ENCODE measurements at places on chromosomes 3 and 15.

DNA sequence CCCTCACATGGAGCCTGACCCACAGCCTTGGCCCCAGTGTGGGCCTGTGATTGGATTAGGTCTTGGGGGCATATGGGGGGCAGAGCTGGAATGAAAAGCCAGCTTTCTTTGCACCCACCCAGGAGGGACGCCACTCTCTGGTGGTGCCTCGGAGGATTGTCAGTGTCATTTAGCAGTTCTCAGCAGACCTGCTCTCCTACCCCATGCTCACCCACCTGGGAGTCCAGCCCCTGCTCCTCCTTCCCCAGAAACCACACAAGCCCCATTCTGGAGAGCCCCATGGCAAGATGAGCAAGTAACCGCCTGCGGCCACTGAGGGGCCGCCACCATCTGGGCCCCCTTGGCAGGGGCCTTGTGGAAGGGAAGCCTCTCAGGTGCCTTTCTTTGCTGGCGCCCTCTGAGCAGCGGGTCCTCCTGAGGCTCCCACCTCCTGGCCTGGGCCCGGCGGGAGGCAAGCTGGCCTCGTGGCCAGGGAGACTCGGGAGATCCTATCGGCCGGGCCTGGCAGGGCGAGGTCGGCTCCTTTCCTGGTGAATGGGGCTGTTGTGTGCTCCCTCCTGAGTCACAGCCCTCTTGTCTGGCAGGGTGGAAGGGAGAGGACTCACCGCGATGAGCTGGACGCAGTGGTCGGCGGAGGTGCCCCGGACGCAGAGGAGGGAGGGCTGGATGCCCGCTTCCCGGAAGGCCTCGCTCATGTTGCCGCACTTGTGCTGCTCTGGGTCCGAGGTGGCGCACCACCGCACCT, 2.3 kb downstream of the MELTF start:
- no peak for DNase-seq

- DNase-seq: no peak
Observed at GRCh38 chr3:43256714-43257461, 29.5 kb upstream of the SNRK start.

DNA sequence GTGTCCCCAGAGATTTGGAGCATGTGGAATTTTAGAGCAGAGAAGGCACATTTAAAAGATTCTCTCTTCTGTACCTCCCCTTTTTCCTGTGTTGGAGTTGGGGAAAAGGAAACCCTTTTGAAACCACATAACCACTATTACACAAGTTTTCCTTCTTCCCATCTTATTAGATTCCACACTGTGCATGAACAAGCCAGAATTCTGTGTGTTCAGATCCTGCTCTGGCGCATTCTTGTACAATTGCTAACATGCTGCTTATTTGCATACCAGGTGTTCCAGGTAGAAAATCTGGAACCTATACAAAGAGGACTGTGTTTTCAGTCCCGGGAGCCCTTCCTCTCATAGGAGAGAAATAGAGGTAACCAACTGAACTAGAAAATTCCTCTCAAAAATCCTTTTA, 2.6 kb upstream of the CIB2 start:
- DNase-seq: no peak

DNA sequence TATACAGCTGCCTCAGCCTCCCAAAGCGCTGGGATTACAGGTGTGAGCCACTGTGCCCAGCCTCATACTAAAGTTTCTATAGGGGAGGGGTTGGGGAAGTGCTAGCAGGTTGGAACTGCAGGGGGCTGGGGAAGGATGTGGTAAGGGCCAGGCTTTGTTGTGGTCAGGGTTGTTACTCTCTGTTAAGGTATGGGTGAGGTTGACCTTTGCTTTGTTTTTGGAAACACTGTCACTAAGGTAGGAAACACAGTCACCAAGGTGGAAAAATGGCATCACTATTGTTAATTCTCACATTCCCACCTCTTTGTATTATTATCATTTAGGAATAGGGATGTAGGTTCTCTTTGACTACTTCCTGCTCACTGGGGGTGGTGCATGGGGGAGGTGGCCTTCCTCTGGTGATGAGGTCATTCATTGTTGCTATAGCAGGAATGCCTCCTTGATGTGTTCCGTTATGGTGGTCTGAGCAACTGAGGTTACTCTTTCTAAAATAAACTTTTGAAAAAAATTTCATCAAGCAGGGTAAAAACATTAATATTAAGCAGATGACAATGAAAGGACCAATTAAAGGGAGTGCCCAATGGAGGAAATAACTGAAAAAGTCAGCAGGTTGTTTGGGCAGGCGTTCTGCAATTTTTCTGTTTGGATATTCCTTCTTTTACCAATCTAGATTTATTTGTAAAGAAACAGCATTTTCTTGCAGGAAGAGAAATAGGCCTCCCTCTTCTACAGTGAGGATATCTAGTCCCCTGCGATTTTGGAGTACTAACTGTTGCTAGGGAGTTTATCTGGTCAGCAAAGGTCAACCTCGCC, 150.5 kb downstream of the WDR76 start:
- no peak for DNase-seq

DNA sequence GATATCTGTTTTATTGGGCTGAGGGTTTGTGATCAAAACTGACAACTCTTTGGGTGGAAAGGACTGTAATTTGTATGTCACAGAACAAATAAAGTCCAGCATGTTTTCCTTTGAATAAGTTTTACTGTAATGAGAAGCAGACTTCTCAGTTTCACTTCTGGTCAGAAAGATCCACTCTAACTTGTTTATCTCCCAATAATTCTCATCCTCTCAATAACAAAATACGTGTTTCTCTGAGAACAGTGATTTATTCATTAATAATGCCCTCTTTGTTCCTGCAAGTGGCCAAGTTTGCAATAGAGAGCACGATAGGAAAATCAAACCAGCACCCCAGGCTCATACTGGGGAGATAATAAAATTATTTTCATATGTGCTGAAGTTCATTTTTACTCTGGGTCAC, 190.6 kb downstream of the CNTN3 start:
- no peak for DNase-seq

DNA sequence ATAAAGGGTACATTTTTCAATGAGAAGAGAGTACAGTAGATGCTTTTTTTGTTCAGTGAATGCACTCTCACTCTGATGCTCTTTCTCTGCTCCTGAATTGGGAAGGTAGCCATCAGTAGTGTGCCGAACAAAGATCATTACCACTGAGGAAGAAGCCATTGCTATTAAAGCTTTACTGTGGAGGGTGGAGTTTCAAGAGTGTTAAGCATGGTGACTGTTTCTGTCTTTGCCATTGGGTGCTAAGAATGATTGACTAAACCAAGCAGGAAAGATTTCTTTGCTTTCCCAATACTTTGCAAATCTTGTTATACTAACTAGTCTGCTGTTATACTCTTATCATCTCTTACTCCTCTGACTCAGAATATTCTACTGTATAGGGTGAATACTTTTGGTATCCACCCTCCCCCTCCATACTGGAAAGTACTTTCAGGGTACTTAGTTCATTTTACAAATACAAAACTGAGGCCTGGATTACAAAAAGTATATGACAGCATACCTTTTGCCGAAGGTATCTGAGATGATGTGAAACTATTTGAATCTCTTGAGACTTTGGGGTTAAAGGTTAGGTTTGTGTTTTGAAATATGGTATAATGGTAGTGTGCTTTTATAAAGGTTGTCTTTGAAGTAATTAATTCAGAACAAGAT, 1.7 kb downstream of the RAB11A start:
- DNase-seq: no peak

- DNase-seq: no peak
Observed at GRCh38 chr3:153142961-153143360, 19.1 kb upstream of the RAP2B start.

- DNase-seq: no peak
Observed at GRCh38 chr3:174614036-174614435, 245.1 kb upstream of the NAALADL2 start.

DNA sequence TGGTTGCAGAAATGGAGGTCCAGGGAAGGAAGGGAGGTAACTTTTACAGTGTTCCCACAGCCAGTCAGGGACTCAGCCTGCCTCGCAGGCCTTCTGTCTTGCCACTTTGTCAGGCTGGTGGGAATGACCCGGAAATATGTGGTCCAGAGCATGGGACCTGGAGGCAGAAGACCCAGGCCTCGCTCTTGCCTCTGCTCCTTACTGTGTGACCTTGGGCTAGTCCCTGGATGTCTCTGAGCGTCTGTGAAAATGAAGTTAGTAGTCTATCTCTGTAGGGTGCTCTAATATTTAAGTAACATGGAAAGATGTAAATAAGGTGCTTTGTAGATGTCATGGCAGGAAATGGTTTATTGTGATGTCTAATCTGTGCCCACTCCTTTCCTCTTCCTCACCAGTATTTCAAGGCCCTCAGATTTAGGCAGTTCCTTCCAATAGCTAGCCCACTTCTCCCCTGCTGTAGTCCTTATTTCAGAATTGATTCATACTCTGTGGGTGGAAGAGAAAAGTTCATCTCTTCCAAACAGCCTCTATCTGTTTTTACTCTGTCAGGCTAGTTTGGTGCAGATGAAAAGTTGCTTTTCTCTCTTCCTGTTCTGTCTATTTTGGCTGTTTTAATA, 9.1 kb downstream of the CORO2B start:
- no peak for DNase-seq

GRCh38 chr3:82927309-82928253, 1166.1 kb upstream of the GBE1 start:
- DNase-seq: no peak

- DNase-seq: no peak
Observed at GRCh38 chr3:127685708-127686511, 13.2 kb downstream of the ABTB1 start.

DNA sequence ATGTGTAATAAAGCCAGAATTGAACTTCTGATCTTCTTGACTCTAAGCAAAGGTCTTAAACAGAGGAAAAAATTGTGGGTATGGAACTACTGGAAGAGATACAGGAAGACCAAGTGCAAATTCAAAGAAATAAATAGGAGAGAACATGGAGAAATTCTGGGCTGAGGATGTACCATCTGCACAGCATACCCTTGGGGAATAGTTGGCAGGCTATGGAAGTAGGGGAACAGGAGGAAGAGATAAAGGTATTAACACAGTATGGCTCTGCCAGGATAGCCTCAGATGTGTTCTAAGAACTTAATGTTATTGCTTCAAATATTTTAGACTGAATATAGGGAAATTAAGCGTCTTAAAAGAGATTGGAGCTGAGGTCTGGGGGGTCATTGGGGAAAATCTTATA, 485.4 kb downstream of the CNTN3 start:
- no peak for DNase-seq

DNA sequence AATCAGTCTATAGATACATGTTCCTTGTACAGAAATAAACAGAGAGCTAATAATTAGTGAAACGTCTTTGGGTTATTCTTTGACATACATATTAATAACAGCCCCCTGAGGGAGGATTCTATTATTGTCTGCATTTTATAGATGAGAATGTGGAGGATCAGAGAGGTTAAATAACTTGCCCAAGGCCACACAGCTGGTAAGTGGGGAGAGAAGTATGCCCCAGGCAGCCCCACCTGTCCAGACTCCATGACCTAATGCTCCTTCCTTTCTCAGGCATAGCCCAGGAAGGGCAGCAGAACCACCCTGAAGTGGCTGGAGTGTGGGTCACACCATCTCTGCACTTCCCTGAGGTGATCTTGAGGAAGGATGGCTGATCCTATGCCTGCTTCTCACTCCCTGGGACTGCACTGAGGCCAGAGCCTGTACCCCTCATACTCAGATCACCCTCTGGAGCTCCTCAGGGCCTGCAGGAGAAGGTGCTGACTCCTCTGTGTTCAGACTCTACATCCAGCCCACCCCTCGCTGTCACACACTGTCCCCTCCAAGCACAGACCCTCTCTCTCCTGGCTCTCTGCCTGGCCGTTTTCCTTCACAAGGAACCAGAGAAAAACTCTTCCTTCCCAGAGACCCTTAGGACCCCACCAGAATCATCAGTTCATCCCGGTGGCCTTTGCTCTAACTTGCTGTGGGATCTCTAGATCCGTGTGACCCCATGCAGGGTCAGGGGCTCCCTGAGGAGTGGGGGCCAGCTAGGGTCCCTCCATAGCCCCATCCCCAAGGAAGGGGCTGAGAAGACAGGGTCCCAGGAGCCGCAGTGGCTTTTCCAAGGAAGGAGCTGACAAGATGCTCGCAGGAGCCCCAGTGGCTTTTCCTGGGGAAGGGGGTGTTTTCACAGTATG, 4.4 kb upstream of the HHATL start:
- no peak for DNase-seq

DNA sequence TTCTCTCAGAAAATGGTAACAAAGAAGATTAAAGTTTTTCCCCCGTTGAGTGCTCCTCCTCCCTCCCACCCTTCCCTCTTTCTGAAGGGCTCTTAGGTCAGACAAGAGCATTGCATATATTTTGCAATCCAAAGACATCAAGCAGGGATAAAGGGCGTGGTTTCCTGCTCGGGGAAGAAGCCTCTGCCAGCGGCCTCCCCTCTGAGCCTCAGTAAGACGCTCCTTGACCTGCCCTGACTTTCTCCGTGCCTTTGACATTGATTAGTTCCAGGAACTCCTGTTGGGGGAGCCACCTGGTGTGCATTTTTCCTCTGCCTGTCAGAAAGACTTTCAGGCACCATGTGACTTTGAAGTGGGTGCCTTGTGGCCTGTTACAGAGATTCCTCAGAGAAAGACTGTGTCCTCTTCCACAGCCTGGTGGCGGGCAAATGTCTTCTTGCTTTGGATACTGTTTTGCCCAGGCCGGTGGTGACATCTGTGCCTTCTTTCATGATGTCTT, 87.2 kb upstream of the TBL1XR1 start:
- DNase-seq: no peak

- DNase-seq: no peak
Observed at GRCh38 chr15:48086133-48086532, 34.7 kb upstream of the SLC24A5 start.

DNA sequence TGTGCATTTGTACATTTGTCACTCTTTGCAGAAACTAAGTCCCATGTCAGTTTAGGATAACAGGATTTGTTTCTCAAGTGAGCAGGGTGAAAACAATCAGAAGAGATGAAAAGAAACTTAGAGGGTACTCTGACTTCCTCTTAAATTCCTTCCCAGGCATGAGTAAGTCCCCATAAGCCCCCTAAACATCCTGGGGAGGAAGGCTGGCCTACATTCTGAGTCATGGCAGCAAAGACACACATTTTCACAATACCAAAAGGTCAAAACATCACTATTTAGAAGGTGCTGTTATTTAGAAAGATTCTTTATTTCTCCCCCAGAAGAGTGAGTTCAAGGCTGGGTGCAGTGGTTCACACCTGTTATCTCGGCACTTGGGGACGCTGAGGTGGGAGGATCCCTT, 7.6 kb upstream of the FOXP1 start:
- DNase-seq: no peak

DNA sequence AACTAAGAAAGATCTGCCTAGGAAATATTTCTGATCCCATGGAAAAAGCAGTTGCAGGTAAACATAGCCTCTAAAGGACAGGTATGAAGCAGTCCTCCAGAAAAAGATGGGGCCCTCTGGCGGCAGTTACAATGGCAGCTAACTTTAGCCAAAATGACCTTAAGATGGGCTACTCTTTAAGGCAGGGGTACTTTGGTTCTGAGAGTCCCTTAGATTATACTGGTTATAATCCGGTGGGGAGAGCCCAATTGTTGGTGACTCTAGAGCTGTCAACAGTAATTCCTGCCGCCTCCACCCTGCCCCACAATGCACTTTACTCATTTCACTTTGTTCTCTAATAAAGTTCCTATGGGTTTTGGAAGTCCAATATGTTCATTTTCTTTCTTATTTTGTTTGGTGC, 412.8 kb upstream of the WNT5A start:
- no peak for DNase-seq

GRCh38 chr3:23874359-23875112, 42.3 kb downstream of the NKIRAS1 start:
- no peak for DNase-seq

GRCh38 chr15:55357774-55358173, 38.8 kb downstream of the PIGB start:
- DNase-seq: no peak
